ENCODE measurements at places on chromosomes 3 and 15.
A peak's percentile ranks its signal among the peaks of the same experiment; 100 is the strongest.

- no peak for DNase-seq
Measured at GRCh38 chr15:62593681-62594399, 428.8 kb upstream of the C2CD4B start.

GRCh38 chr3:192940129-192940528 is 22.5 kb upstream of the MB21D2 start:
- DNase-seq = no peak

GRCh38 chr3:131922356-131922755 is 112.5 kb downstream of the CPNE4 start:
- DNase-seq = no peak

DNA sequence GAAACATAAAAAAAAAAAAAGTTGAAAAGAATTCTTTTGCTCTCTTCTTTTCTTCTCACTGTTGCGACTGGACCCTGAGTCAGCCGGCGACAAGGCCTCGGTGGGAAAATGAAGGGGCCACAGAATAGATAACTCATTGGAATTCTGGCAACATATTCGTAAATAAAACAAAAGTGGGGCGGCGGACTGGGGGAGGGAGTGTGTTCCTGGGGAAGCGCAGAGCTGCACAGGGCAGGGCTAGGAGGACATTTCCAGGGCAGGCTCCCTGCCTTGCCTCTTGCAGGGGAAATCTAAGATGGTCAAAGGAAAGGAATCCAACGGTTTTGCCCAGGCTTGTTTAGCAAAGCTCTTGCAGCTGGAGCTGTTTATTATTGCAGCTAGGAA is 1042.8 kb upstream of the NR2F2 start:
- DNase-seq = no peak

GRCh38 chr3:23331141-23331935 is 128.2 kb downstream of the UBE2E2 start:
- DNase-seq = no peak

GRCh38 chr3:33132019-33132360 is 18.2 kb downstream of the CRTAP start:
- DNase-seq = no peak

DNA sequence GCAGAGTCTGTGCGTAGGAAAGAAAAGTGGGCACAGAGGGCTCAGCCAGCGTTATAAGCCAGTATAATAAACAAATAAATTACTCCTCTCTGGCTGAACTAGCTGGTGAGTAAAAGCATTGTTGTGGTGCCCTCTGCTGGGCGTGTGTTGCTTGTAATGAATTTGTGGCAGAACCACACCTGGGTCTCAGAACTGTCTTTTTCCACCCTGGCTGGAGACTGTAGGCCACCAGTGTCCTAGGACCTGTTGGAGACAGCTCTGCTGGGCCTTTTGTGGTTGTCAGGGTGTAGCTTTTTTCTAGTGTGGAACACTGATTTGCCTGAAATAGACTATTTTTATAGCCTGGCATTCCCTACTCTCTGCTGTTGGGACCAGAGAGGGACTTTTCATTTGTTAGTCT is 130.5 kb upstream of the EIF1B start:
- DNase-seq = peak; percentile 18

- DNase-seq = no peak
Measured at GRCh38 chr15:49622561-49622960, 1.7 kb downstream of the DTWD1 start.

DNA sequence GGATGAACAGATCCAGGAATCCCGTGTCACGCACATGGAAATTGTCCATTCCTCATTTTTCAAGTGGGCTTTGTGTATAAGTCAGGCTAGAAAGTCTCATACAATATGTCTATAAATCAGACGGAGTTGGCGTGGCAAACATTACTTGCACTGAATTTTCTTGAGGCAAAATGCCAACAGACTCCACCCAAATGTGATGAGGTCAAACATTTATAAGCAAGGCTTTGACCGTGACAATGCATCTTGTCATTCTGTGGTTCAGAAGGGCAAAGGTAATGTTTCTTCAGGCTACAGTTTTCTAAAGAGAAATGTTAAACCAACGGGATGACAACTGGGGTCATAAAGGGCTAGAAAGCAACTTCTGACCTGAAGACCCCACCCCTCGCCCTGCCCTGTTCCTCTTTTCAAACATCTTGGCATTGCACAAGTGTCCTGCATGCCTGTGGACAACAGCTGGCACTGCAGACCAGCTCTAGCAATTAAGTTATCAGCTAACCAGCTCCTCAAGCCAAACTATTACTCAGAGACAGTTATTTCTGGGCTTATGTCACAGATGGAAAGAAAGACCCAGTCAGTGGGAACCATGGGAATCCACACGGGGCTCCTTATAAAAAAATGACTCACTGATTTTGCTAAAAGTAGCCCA is 36.5 kb upstream of the SPTBN5 start:
- no peak for DNase-seq

DNA sequence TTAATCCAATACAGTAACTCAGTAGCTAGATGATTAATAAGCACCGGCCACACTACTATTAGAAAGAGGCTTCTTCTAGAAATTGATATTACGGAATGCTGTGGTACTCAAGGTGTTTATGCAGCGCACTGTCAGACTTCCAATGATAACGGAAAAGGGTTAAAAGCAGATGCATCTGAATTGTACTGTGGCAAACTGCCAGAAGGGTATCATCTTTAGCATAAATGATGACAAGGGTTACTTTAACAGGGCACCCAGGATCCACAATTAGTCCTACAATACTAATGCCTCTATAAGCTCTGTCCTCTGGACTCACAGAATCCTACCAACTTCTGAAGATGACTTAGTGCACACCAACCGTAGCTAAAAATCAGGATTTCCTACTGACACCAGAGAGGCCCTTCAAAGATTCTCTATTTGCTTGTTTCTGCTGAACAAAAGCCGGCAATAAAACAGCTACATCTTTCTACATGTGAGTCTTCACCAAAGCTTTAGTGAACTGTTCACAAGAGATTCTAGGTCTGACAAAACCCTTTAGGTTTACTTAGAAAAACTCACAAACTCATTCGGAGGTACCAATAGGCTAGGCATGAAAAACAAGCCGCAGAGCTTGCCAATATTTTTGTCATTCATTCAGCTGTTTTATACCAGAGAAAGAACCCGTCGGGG is 7.1 kb downstream of the SATB1 start:
- no peak for DNase-seq

DNA sequence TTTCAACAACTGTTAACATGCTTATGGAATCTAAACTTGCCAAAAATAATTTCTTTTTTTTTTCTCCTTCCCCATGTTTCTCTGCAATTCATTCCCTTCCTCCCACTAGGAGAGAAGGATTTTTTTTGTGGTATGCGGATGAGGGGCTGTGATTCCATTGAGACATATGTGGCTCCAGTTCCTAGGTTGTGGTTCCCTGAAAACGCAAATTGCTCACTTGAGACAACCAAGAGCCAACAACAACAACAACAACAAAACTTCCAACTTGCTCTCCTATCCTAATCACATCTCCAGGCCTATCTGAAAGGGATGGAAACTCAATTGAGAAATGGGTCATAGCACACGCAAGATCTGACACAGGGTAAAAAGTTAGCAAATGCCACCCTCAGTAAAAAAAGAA is 406.5 kb upstream of the TGFBR2 start:
- DNase-seq = no peak

DNA sequence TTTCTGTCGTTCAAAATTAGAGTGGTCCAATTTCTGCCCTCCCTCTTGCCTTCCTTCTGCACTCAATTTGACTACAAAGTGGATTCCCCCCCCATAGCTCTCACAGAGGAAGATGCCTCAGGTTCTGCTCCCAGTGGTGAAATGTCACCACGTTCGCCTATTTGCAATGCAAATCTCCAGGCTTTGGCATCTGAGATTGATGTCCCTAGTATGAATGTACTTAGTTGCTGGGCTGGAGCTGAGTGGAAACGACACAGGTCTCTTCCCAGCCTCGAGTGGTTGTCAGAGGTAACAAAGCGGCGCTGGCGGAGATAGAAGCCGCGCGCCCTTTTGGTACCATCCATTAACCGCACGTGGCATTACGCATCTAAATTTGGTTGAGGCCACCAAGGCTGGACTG is 860.1 kb downstream of the MCTP2 start:
- no peak for DNase-seq

DNA sequence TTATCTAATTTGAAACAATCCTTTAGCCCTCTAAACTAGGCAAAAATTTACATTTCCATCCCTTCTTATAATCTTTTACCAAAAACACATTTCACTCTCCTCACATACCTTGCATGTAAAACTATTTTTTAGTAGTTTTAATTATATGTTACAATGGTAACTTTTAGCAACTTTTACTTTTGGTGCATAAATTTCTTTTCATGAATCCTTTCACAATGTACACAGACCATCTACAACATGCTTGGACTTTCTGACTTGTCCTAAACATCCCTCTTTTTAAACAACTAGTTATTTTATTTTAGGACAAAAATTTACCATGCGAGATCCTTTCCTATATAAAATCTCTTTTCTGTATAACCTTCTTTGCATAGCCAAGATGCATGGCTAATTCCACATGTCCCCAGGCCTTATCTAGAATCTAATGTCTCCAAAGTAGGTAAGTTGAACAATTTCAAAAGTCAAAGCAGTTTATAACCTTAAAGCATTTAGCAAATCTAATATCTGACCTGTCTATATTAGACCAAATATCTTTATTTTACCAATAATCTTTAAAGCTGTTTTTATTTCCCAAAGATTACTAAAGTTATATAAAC is 14.4 kb upstream of the ALDH1L1 start:
- DNase-seq = no peak

- DNase-seq = no peak
Measured at GRCh38 chr15:65512807-65513416, 4.6 kb downstream of the DPP8 start.

- DNase-seq = no peak
Measured at GRCh38 chr3:13582366-13583250, 33.7 kb downstream of the FBLN2 start.

- DNase-seq = no peak
Measured at GRCh38 chr3:34504775-34505174, 706.3 kb downstream of the PDCD6IP start.

DNA sequence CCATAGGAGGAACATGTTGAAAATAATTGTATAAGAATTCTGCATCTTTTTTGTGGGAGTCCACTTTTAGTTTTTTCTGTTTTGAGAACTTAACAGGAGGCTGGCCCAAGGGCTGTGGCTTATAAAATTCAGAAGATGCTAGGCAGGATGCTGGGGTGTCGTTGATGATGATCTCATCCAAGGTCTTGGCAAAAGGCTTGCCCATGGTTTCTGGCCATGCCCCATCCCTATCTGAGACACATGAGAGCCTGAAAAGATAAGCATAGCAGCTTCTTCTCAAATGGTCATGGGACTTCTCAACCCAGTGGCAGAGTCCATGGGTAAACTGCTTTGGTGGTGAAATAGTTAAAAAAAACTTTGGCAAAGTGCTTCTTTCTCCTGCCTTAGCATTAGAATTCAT is 35.2 kb downstream of the CMSS1 start:
- no peak for DNase-seq

- DNase-seq = no peak
Measured at GRCh38 chr3:40324621-40325020, 15.1 kb downstream of the EIF1B start.

- no peak for DNase-seq
Measured at GRCh38 chr3:183006396-183007002, 26.2 kb upstream of the DCUN1D1 start.

- DNase-seq = no peak
Measured at GRCh38 chr3:31350307-31350706, 182.4 kb upstream of the STT3B start.

DNA sequence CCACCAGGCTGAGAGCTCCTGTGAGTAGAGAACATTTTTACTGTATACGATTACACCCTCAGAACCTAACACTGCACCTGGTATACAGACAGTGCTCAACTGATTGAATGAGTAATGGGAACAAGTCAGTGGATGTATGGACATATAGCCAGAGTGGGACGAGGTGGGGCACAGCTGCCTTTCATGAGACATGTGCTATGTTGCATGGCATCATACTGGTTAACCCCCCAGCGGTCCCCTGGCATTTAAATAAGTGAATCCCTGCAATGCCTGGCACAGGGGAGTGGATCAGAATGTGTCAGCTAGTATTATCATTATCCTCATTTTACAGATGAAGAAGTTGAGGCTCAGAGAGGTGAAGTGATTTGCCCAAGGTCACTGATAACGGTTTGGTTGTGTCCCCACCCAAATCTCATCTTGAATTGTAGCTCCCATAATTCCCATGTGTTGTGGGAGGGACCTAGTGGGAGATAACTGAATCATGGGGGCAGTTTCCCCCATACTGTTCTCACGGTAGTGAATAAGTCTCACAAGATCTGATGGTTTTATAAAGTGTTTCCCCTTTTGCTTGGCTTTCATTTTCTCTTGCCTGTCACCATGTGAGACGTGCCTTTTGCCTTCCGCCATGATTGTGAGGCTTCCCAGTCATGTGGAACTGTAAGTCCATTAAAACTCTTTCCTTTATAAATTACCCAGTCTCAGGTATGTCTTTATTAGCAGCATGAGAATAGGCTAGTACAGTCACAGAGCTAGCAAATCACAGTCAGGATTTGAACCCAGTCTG is 56.0 kb upstream of the ATP2B2 start:
- no peak for DNase-seq

GRCh38 chr15:68001811-68002210 is 52.3 kb upstream of the PIAS1 start:
- DNase-seq = no peak

- no peak for DNase-seq
Measured at GRCh38 chr3:142940000-142940399, 23.5 kb downstream of the PAQR9 start.

DNA sequence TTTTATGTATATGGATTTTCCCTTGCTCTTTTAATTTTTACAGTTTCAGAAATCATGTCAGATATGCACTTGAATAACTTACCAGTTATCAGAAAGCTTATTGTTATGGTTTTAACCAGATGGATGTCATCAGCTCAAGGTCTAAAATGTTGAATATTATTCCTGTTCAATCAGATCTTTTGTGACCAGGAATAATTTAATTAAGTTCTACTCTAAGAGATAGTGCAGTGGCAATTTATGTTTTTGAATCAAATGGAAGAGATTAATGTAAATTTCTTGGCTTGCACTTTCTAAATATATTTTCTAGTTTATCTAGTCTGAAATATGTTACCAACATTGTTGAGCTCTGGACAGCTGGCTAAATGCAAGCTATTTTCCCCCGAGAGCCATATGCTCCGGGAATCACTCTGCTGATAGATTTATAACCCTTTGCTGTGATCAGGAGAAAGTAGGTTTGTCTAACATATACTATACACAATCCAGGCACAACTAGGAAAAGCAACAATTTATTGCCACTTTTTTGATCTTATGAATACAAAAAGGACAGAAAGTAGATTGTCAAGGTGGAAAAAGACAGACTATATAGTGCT is 76.8 kb upstream of the CD96 start:
- DNase-seq = no peak

- DNase-seq = no peak
Measured at GRCh38 chr3:50655009-50655830, 19.5 kb upstream of the DOCK3 start.
